ENCODE measurements at places on chromosomes 3 and 15.

- no peak for DNase-seq
Observed at GRCh38 chr15:68986322-68986721, 28.2 kb upstream of the NOX5 start.

DNA sequence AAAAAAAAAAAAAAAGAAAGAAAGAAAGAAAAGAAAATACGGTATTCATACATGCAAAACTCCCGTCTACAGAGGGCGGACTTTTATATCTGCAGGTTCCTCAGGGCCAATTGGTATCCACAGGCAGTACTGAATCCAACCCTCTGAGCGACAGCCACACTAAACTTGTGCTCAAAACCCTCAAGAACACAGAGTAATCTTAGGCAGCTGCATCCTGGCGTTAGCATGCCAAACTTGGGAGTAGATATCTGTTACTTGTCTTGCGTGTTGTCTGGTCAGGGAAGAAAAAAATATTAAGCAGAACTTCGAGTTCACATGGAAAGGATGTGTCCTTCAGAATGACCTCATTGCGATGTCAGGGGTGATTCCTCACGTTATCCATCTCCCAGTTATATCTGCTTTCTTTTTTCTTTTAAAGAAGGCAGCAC, 12.8 kb downstream of the SNAP23 start:
- DNase-seq, result no peak

- DNase-seq, result no peak
Observed at GRCh38 chr15:40344217-40344616, 3.5 kb upstream of the CCDC9B start.

- DNase-seq, result no peak
Observed at GRCh38 chr3:49534581-49535441, 19.5 kb upstream of the BSN start.

DNA sequence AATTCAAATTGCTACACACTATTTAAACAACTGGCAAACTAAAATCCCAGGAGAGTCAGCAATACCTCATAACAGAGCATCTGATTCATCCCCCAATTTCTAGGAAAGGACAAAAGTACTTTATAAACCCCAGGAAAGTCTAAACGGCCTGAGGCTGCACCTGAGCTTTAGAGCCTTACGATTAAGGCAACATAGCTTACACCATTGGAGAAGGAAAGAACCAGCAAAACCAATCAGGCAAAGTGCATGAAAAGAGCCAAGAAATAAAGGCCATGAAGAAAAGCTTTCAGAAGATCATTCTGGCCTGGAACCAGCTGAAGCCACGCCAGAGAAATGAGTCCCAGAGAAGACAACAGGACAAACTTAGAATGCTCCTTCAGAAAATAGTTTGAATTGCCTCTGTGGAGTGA, 48.1 kb downstream of the PTPN9 start:
- DNase-seq, result no peak

DNA sequence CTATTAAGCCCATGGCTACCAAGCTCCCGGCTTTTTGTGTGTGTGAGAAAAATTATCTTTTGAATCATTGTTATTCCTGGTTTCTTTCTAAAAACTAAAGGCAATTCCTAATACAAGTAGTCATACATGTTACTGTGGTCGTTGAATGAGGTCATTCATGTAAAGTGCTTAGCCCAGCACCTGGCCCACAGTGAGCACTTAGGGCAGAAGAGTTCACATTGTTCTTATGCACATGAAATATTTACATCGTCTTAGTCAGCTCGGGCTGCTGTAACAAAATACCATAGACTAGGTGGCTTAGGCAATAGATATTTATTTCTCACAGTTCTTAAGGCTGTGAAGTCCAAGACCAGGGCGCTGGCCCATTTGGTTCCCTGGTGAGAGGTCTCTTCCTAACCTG, 216.1 kb downstream of the SHQ1 start:
- DNase-seq, result no peak

DNA sequence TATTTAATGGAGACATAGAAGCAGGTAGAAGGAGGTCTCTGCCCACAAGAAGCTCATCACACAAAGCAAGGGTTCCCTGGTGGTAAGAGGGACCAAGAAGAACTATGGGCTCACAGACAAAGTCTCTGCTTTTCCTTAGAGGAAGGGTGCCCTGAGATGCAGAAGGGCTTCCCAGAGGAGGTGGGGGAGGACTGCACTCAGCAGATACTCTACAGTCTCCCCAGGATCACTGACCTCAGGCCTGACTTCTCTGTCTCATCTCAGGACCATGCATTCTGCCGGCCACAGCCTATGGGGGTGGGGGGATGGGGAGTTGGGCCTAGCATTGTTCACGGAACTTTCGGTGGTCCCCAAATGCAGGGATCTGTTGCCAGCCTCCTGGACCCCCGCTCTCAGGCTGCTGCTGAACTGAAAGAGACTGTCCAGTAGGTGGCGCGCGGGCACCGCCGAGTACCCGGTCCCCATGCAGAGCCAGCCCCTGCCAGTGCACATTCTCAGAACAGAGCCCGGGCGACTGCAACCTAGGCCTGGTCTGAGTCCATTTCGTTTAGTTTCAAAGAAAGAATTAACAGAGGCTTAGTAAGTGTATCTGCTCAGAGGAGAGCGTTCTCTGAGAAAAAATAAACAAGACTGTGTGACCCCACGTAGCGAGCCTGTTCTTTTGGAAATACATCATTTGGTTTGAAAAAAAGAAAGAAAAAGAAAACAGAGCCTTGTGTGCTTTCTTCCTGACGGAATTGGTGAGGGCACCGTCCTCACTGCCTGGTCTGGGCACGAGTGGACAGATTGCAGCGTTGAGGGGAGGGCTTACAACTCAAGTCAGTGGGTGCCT, 74.1 kb downstream of the LRTM1 start:
- no peak for DNase-seq

GRCh38 chr3:31157047-31157694, 262.7 kb upstream of the GADL1 start:
- no peak for DNase-seq

DNA sequence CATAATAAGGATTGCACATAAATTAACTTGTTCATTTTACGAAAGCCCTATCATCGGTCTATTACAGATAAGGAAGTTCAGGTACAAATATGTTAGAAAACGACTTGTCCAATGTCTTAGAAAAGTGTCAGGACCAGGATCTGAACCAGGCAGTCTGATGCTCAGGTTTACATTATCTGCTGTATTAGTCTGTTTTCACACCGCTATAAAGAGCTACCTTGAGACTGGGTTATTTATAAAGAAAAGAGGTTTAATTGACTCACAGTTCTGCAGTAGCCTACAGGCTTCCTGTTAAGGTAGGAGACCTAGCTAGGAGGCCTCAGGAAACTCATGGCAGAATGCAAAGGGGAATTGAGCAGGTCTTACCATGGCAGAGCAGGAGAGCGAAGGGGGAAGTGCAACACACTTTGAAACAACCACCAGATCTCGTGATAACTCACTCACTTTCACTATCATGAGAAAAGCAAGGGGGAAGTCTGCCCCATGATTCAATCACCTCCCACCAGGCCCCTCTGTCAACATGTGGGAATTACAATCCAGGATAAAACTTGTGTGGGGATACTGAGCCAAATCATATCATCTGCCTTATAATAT, 45.8 kb upstream of the GOLIM4 start:
- no peak for DNase-seq

DNA sequence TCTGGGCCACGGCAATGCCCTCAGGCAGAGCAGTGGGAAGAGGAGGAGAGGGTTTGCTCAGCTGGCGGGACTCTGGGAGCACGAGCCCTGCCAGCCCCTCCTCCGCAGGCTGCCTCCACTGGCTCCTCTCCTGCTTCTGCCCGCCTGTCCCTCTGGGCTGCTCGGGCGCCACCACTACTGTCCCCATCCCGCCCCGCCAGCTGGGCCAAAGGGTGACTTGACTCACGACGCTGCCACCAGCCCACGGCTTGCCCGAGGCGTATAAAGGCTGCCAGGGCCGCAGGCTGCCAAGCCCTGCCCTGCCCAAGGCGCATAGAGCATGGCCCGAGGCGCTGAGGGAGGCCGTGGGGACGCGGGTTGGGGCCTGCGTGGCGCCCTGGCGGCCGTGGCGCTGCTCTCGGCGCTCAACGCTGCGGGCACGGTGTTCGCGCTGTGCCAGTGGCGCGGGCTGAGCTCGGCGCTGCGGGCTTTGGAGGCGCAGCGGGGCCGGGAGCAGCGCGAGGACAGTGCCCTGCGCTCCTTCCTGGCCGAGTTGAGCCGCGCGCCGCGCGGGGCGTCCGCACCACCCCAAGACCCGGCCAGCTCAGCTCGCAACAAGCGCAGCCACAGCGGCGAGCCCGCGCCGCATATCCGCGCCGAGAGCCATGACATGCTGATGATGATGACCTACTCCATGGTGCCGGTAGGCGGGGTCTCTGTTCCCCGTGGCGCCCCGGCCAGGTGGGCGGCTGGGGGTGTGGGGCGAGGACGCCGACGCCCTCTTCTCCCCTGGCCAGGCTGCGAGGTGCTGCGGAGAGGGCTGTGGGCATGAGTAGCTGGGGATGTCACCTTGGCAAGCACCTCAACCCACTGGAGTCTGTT, at the start of gene GLDN:
TSS of gene GLDN (plus strand) at position 290 of the 861 bp plus-strand sequence. CDS start at position 320, 30 bp downstream.
- DNase-seq, result no peak

DNA sequence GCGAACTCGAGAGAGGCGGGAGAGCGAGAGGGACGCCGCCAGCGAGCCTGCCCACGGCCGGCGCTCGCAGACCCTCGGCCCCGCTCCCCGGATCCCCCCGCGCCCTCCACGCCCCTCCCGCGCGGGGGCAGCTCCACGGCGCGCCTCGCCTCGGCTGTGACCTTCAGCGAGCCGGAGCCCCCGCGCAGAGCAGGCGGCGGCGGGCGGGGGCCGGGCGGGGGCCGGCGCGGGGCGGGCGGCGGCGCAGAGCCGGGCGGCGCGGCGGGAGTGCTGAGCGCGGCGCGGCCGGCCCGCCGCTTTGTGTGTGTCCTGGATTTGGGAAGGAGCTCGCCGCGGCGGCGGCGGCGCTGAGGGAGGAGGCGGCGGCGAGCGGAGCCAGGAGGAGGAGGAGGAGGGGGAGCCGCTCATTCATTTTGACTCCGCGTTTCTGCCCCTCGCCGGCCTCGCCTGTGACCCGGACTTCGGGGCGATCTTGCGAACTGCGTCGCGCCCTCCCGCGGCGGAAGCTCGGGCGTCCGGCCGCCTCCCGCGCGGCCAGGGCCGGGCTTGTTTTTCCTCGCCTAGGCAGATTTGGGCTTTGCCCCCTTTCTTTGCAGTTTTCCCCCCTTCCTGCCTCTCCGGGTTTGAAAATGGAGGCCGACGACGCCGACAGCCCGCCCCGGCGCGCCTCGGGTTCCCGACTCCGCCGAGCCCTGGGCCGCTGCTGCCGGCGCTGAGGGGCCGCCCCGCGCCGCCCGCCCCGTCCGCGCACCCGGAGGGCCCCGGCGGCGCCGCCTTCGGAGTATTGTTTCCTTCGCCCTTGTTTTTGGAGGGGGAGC, 524 bp downstream of the IGF1R start:
- no peak for DNase-seq

DNA sequence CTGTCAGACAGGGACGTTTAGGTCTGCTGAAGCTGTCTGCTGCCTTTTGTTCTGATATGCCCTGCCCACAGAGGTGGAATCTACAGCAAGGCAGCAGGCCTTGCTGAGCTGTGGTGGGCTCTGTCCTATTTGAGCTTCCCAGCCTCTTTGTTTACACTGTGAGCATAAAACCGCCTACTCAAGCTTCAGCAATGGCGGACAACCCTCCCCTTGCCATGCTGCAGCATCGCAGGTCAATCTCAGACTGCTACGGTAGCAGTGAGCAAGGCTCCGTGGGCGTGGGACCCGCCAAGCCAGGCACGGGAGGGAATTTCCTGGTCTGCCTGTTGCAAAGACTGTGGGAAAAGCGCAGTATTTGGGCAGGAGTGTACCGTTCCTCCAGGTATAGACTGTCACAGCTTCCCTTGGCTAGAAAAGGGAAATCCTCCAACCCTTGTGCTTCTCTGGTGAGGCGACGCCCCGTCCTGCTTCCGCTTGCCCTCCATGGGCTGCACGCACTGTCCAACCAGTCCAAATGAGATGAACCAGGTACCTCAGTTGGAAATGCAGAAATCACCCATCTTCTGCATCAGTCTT, 71.4 kb downstream of the SPSB4 start:
- no peak for DNase-seq

DNA sequence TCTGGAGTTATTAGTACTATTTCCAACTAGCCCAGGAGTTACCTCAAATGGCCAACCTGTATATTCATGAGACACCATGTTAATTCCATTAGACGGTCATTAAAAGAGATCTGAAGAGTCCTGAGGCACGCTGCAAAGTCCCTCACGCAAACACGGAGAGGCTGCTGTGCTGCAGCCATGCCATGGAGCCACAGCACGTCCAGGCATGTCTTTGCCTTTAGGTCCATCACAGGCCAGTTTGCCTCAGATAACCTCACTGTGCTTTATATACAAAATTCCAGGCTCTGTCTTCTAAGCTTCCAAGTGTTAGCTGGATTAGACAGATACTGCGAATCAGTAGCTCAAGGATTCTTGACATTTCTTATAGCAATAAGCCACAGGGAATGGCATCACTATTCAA, 9.8 kb upstream of the PLAAT1 start:
- no peak for DNase-seq
